ENCODE measurements at places on chromosomes 6 and 20. TPM values are rescaled to one million over a fixed set of nuclear protein-coding genes. Genes with fewer than 3 reads are reported as not detected.

Gene AARS2
- 13.2 TPM for total RNA-seq

DNA sequence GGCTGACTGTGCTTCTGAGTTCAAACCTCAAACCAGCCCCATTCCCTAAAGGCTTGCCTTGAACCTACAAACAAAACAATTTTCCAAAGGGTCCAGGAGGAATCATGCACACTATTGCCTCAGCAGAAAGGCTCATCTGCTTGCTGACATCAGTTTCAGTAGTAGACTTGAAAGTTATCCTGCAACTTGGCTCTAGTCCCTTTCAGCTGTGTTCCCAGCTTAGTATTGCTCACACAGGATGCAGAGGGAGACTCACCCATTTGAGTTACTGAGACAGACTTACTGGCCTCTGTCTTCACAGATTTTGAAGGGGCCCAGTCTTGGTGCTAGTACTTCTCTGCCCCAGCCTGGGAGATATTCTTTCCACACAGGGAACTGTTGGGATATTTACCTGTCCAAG, 38.5 kb upstream of the TFB1M start:
- DNase-seq, result no peak
- no peak overlapping the region for H3K27ac ChIP-seq
- no peaks in the 10 kb centered on the region for H3K4me1 ChIP-seq
- H3K27me3 ChIP-seq, result peaks cover 3% of the 10 kb centered on the region
- no peak overlapping the region for H3K4me3 ChIP-seq

- no peak overlapping the region for H3K4me3 ChIP-seq
- peaks cover 30% of the 10 kb centered on the region for H3K4me1 ChIP-seq
- no peaks in the 10 kb centered on the region for H3K36me3 ChIP-seq
- no peak for DNase-seq
Observed at GRCh38 chr20:32680544-32681174, 6.9 kb upstream of the C20orf203 start.

Gene ARHGAP40
- total RNA-seq, result not detected

Gene METTL24
- total RNA-seq, result not detected

Gene ZNF165
- total RNA-seq, result 0.78 TPM

All from osteocyte (in vitro differentiated cells).